Sigmoid colon (tissue), 7 donors: ENCODE measurements at places on chromosomes 5 and 9.

GRCh38 chr9:82313697-82314096 is 325.1 kb downstream of the SPATA31D1 start:
- no peak for DNase-seq

DNA sequence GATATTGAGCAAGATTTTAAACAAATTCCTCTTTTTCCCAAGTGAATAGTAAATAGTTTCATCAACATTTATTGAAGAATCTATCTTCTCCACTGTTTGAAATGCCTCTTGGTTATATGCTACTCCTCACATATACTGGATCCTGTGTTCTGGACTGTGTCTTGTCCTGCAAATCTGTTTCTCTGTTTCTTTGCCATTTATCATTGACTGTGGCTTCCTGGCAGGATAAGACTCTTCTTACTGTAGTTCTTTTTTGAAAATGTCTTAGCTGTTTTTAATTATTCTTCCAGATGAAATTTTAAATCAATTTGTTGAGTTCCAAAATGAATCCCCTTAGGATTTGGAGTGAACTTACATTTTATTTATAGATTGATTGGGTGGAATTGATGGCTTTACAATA is 27.8 kb downstream of the RALGPS1 start:
- DNase-seq: no peak

GRCh38 chr5:31626156-31626555 is 12.8 kb upstream of the PDZD2 start:
- no peak for DNase-seq

- DNase-seq: no peak
Observed at GRCh38 chr5:67879620-67880510, 335.7 kb upstream of the PIK3R1 start.

GRCh38 chr5:73367650-73368049 is 80.9 kb downstream of the FOXD1 start:
- DNase-seq: no peak

GRCh38 chr9:134962065-134962972 is 44.6 kb upstream of the FCN1 start:
- DNase-seq: peak; percentile 27

- no peak for DNase-seq
Observed at GRCh38 chr5:10645146-10645545, 81.3 kb downstream of the ANKRD33B start.

DNA sequence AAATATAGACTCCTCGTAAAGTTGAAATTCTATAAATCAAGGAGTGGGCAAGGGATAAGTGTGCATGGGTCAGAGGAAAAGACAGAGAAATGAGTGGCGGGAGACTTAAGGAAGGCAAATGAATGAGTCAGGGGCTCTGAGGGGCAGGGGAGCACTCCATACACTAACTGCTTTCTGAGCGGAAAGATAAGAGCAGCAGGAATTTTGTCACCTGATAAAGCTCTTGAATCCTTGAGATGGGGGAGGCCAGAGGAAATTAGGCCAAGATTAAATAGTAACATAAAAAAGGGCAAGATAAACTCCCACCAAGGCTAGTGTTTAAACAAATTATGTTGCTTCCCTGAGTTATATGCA is 191.0 kb upstream of the S1PR3 start:
- no peak for DNase-seq

- no peak for DNase-seq
Observed at GRCh38 chr5:115460472-115460871, 84.1 kb downstream of the FEM1C start.

DNA sequence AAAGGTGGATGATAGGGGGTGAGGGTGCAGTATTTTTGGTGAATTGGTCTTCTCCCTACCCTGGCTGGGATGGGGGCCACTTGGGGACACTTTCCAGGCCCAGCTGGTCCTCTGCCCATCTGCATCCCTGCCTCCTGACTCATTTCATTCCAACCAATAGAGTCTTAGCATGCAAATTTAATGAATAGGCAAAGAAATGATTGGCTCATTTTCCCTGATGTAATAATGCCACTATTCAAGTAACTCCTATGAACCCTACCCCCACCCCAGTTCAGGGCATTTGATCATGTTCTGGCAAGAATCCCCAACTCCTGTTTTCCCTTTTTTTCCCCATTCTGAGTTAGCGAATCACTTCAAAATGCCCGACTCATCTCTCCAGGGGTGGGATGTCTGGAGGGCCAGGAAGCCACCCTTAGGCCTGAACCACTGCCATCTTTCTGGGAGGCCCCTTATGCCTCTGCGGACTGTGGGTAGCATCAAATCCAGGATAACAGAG is 56.7 kb downstream of the PCDH1 start:
- DNase-seq: no peak

- no peak for DNase-seq
Observed at GRCh38 chr9:16501726-16502125, 368.7 kb downstream of the BNC2 start.

- DNase-seq: no peak
Observed at GRCh38 chr5:23613566-23613965, 106.2 kb downstream of the PRDM9 start.

GRCh38 chr5:173891308-173892116 is 3.4 kb downstream of the CPEB4 start:
- no peak for DNase-seq

GRCh38 chr5:88671505-88672499 is 211.2 kb downstream of the MEF2C start:
- DNase-seq: no peak

DNA sequence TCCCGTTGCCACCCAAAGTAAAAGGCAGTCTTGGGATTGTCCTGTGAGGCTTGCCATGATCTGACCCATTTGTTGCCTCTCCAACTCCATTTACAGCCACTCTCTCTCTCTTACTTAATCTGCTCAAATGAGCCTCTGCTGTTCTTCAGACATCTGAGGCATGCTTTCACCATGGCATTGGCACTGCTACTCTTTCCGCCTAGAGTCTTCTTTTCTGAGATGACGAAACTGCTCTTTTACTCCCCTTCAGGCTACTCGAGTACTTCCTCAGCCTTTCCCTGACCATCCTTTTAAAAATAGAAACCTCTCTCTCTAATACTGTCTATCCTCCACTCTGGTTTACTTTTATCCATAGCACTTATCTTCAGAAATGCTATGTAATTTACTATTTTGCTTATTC is 9.0 kb downstream of the FOCAD start:
- no peak for DNase-seq

GRCh38 chr9:73411494-73411893 is 259.8 kb downstream of the ANXA1 start:
- DNase-seq: no peak

DNA sequence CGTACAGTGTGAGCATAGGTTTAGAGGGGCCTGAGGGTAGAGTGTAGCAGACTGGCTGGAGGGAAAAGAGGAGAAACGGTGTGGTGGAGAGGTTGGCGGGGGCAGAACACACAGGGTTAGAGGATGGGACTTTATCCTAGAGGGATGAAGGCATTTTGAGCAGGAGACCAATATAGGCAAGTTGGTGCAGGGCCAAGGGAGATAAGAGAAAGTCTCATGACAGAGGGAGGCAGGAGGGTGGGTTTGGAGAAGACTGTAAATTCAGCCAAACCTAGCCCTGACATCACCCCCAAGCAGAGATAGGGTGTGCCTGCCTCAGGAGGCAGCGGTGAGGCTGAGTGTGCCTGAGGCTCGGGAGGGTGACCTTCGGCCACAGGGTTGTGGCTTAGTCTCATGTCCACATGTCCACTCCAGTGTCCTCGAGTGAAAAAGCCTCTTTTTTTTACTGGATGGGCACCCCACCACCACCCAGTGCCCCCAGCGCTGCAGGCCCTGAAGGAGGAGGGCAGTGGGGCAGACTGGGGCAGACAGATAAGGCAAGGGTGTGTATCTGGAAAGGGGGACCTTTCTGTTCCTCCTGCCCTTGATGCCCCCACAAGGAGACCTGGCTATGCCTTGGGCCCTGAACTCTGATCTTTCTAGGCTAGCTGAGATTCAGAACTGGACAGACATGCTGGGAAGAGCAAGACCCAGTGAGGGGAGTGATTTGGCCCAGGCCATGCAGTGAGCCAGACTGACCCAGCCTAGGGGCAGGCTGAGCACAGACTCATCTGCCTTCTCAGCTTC is 108.7 kb downstream of the RGS3 start:
- peak; percentile 42 for DNase-seq

DNA sequence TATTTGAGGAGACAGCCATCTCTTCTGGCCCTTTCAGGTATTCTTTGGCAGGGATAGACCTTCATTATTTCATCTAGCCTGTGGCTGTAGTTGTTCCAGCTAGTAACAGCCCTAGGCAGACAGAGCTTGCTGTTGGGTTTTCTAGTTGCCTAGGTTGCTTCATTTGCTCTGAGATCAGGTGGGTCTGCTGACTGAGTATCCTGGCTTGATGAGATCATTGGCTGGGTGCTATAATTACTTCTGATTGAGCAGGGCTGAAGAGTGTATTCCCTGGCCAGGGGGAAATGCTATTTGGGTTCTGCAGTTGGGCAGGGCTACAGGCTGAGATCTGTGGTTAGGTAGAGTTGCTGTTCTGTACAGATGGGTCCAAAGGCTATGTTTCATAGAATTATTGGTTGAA is 456.1 kb downstream of the PSAT1 start:
- no peak for DNase-seq

- no peak for DNase-seq
Observed at GRCh38 chr9:6024035-6024554, 8.7 kb upstream of the RANBP6 start.

GRCh38 chr5:92222449-92222848 is 839.3 kb upstream of the ARRDC3 start:
- no peak for DNase-seq

- DNase-seq: no peak
Observed at GRCh38 chr5:73783828-73784227, 157.8 kb downstream of the ARHGEF28 start.

DNA sequence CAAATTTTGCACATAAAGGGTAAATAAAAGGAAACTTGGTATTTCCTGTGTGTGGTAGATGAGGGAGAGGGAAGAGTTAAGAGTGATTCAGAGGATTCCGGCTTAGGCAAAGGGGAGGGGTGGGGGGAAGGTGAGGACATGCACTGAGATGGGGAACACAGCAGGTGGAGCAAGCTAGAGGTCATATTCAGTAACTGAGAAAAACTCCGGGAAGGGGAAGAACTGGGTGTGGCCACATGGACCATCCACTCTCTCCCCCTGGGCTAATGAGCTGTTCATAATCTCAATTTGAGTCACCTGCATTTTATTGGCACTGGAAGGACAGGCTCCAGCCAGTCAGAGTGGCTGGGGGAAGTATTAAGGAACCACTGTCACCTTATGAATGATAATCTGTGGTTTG is 45.1 kb upstream of the UGCG start:
- no peak for DNase-seq

GRCh38 chr5:124748687-124749594 is 2.5 kb upstream of the ZNF608 start:
- DNase-seq: peak; percentile 88

DNA sequence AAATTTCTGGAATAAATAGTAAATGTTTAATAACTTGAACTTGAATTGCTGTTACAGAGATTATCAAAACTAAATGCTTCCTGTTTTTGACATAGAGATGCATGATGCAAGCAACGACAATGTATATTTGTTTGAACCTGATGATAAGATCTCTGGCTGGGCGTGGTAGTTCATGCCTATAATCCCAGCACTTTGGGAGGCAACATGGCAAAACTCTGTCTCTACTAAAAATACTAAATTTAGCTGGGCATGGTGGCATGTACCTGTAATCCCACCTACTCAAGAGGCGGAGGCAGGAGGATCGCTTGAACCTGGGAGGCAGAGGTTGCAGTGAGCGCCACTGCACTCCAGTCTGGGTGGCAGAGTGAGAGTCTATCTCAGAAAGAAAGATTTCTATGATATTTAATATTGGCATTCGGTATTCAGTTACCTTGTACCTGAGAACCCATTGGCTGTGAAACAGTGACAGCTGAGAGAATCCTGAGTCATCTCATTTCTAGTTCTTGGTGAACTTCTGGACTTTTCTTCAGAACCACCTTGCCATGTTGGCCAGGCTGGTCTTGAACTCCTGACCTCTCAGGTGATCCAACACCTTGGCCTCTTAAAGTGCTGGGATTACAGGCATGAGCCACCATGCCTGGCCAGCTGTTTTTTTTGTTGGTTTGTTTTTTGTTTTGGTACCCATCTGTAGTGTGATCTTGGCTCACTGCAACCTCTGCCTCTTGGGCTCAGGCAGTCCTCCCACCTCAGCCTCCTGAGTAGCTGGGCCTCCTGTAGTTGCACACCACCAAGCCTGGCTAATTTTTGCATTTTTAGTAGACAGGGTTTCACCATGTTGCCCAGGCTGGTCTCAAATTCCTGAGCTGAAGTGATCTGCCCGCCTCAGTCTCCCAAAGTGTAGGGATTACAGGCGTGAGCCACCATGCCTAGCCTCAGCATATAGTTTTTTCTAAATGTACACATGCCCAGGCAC is 10.0 kb upstream of the FGF18 start:
- no peak for DNase-seq

DNA sequence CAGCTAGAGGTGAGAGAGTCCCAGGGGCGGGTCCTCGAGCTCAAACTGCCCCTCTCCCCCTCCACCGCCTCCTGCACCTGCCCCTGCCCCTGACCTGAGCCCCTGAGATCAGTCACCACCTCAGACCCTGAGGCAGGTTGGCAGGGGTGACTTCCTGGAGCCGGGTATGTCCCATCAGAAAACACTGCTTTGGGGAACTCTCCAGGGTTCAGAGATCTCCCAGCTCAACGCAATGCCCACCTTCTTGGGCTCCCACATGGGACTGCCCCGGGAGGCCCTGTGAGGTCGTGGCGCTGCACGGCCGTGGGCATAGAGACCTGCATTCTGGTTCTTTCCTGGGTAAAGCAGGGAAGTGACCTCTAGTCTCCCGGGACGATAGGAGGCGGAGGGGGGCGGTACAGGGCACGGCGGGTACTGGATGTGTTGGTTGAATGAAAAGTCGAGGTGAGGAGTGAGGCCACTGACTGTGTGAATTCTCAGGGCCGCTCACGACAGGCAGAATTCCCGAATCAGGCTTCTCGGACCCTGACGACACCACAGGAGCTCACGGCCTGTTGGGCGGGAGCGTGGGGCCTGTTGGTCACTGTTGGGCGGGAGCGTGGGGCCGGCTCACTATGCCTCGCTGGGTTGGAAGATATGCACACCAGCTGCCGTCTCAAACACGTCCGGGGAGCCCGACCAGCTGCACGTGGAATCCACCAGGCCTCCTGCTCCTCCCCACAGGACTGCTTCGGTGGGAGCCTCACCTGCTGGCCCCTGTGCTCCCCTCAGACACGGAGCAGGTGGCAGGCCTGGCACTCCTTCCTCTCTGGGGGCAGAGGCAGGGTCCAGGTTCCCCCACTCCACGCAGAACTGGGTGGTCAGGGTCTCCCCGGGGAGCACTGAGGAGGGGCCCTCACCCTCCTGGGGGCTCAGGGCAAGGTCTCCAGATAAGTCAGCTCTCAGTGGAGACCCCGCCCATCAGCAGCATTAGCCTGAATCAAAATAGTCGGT is 178.0 kb upstream of the PPP1R26 start:
- DNase-seq: no peak

- DNase-seq: no peak
Observed at GRCh38 chr5:115516372-115516771, 28.2 kb downstream of the FEM1C start.

DNA sequence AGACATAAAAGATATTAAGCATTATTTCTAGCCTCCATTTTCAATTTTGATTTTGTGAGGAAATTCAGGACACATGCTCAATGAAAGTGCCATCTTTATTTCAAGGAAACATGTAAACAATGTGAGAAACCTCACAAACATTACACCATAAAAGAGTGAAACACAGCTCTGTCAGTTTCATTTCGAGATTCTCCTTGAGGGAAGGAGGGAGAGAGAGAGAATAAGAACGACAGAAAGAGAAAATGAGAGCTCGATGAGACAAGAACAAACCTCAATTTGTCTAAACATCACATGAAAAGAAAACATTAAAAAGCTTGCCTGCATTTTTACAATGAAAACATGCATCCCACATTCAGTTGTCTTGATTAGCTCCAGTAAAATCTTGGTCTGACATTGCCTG is 553.5 kb upstream of the MEF2C start:
- DNase-seq: no peak

GRCh38 chr5:115330830-115331229 is 34.4 kb upstream of the CCDC112 start:
- DNase-seq: no peak
